ENCODE measurements at places on chromosomes 12 and 14.
A peak's percentile ranks its signal among the peaks of the same experiment; 100 is the strongest.

DNA sequence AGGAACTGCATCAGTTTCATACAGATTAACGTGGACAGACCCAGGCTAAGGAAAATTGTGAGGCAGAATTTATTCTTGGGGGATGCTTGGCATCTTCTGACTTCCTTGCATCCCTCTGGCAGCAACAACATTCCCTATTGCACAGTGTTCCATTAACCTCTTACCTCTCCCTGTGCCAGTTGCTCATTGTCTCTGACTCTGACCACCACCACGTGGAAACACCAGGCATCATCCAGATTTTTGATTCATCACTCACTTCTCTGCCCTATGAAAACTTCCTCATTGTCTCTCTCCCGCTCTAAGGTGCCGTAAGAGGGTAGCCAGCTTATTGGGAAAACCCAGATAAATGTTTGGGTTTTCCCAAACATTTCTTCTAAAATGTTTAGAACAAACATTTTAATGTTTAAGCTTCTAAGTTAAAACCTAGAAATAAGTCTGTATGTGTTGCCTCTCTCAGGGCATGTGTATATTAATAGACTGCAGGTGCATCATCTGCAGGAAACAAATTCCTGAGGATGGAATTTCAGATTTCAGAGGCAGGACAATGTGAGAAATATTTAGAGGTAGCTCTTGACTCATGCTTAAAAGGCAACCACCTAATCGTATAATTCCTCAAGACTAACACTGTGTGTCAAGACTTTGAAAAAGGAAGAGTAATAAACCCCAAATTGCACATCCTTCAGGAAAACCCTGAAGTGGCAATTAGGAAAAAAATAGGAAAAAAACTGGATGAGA, 64.5 kb upstream of the SLC35F4 start:
- DNase-seq = no peak

DNA sequence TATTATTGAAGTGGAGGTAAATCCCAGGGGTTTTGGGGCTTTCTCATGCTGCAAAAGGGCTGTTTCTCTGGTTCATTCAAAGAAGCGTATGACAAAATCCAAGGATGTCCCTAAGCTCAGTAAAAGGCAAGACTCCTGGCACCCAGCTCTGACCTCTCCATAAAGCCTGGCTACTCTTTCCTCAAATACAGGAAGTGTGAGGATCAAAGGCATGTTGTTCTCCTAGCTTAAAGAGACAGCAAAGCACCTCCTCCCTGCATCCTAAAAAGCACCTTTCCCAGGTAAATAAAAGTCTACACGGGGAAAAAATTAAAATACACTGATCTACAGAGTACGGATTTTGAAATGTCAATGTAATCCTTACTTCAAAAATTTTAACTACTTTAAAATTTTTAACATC, 118.6 kb downstream of the LMNTD1 start:
- DNase-seq = no peak

GRCh38 chr14:96001866-96002497, 37.2 kb upstream of the C14orf132 start:
- DNase-seq = no peak

DNA sequence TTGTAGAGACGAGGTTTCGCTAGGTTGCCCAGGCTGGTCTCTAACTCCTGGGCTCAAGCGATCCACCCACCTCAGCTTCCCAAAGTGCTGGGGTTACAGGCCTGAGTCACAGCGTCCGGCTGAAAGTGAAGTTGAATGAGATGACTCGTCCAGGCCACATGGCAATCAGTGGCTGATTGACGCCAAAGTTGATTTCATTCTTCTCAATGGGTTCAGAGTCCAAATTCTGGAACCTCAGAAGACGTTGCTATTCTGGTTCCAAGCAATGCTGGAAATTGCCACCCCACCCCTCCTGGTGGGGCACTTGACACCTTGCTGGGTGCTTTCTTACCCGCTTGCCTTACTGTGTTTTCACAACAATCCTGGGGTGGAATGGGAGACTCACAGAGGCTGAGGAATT, 14.9 kb downstream of the ABCB9 start:
- DNase-seq = peak; percentile 53

GRCh38 chr14:99300190-99300589, 28.2 kb upstream of the BCL11B start:
- DNase-seq = no peak

DNA sequence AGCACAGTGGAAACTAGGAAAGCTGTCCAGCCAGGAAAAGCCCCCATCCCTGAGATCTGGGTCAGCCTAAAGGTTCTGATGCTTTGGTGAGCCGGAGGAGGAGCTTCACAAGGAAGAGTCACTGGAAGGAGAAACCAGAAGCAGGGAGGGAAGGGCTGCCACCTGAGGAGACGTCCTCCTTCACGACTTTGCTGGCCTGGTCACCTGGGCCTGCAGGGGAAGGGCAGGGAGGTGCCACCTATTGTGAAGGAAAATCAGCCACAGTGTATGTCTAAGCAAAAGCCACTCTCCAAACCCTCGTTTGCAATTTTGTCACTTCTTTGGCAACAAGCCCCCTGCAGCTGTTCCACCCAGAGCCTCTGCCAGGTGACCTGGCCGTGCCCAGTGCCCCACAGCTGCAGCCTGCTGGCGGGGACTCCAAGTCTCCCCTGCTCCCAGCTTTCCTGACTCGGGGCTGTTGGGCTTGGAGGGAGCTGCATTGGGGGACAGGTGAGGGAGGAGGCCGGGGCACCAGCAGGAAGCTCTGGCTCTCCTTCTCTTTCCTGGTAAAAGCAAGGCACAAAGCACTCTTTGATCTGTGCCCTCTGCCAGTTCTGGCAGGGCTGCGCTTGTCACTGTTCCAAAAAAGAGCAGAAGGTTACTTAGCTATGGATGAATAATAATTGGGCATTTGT, 120.9 kb upstream of the BCL2L14 start:
- no peak for DNase-seq

- DNase-seq = no peak
Observed at GRCh38 chr14:52042371-52043289, 26.2 kb downstream of the NID2 start.

All from NB4 (cell line).